ENCODE measurements at places on chromosomes 5 and 9.

- no peak for DNase-seq
Observed at GRCh38 chr5:39526914-39527477, 102.2 kb upstream of the DAB2 start.

GRCh38 chr9:83271665-83272071, 208.7 kb upstream of the RASEF start:
- no peak for DNase-seq

DNA sequence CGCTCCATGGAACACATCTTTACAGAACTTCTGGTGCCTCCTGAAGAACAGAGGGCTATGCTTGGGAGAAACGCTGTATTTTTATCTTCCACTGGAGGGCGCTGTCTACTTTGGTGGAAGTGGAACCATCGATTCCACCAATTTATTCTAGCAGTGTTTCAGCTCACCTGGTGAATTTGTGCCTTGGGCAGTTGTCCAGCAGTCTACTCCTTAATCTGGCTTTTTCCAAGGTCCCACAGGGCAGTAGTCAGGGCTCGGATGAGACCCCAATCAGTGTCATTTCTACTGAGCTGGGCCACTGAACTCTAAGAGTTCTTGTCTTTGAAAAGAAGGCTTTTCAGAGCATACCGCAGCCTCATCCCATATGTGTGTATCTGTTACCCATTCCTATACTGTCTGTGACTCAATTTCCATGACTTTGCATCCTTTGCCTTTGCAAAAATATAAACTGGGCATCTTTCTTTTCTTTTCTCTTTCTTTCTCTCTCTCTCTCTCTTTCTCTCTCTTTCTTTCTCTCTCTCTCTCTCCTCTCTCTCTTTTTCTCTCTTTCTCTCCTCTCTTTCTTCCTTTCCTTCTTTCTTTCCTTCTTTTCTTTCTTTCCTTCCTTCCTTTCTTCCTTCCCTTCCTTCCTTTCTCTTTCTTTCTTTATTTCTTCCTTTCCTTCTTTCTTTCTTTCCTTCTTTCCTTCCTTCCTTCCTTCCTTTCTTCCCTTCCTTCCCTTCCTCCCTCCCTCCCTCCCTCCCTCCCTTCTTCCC, 138.4 kb upstream of the ZNF618 start:
- DNase-seq = peak; percentile 63

GRCh38 chr5:172886974-172887501, 53.0 kb downstream of the ERGIC1 start:
- no peak for DNase-seq

DNA sequence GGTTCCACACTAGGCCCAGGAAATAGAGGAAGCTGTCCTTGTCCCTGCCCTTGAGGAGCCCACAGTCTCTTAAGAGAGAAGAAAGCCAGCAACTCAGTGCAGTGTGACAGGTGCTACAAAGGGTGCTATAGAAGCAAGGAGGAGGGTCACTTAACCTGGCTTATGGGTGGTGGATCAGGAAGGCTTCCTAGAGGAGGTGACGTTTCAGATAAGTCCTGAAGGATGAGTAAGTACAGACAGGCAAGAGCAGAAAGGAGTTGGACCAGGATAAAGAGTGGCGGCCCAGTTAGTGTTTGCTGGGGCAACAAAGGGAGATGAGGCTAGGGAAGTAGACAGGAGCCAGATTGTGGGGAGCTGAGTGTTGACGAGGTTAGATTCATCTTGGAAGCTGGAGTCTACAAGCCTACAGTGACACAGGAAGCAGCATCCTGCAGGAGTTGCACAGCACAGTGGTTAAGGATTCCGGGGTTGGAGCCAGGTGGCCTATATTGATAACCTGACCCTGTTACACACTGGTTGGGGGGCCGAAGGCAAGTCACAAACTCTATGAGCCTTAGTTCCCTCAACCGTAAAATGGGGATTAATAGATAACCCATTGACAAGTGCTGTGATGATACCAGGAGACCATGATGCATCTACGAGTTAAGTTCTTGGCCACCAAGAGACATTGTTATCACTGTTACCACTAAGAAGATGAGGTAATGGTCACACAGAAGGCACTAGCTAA, 5.4 kb upstream of the LHX6 start:
- DNase-seq = no peak

DNA sequence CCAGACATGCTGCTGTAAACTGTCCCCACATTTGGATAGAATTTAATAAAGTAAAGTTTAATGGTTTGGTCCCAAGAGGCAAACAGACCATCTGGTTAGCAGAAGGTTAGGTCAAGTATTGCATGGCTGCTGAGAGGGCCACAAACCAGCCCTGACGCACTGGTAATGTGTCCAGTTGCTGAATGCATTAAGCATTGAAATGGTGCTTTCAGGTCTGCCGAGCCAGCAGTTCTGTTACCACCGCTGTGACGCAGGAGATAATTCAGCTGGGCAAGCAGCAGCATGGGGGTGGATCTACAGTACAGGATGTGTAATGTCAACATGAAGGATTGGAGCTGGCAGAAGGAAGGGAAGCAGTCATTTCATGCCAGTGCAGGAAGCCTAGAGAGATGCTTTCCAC, 16.0 kb downstream of the ZNF462 start:
- DNase-seq = no peak

GRCh38 chr9:88800329-88800682, 191.0 kb upstream of the S1PR3 start:
- DNase-seq = no peak

DNA sequence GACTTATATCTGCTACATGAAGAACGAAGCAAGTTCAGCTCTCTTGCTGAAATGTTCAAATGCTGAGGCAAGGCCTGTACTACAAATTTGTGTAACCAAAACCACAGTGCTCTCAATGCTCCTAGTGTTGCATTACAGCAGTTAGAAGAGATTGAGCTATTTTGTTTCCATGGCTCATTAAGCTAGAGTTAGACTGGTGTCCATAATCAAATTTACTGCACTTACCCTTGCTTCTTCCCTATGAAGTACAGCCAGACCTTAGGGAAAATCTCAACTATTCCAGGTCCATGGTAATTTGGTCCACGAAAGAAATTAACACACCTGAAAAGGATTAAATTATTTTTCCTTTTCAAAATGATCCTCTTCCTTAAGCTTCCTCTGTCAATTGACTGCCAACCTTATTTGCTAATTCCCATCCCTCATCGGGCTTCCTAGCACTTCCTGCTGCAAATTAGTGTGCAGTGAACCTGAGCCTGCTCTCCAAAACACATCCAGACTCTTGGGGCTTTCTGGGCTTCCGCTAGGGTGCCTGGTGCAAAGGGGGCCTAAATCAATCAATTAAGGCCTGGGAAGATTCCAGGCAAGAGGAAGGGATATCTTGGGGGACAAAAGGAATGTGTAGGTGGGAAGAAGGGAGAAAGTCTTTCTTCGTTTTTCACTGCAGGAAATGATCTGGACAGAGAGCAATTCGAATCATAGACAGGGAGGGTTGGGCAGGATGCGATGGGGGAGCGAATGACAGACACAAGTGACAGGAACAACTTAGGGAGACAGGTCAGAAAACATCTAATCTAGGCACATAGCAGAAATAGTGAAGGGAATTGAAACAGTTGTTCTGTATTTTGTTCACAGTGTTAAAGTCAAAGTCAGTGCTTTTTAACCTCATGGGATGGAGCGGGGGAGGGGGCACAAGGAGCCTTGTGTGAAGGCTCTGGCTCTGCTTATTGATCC, 542.4 kb downstream of the RAB3C start:
- DNase-seq = no peak

- no peak for DNase-seq
Observed at GRCh38 chr5:135376961-135377624, 21.9 kb downstream of the MACROH2A1 start.

GRCh38 chr5:107533910-107534876, 136.5 kb downstream of the EFNA5 start:
- no peak for DNase-seq

All from HEK293T (cell line).